ENCODE measurements at places on chromosomes 4 and X. TPM values are rescaled to one million over a fixed set of nuclear protein-coding genes. Genes with fewer than 3 reads are reported as not detected.

- no peak for DNase-seq
- peak overlapping the region; percentile 92 for H3K4me3 ChIP-seq
- H3K36me3 ChIP-seq, result peaks cover 25% of the 10 kb centered on the region
Observed at GRCh38 chr4:186192066-186192612, 772 bp downstream of the CYP4V2 start.

DNA sequence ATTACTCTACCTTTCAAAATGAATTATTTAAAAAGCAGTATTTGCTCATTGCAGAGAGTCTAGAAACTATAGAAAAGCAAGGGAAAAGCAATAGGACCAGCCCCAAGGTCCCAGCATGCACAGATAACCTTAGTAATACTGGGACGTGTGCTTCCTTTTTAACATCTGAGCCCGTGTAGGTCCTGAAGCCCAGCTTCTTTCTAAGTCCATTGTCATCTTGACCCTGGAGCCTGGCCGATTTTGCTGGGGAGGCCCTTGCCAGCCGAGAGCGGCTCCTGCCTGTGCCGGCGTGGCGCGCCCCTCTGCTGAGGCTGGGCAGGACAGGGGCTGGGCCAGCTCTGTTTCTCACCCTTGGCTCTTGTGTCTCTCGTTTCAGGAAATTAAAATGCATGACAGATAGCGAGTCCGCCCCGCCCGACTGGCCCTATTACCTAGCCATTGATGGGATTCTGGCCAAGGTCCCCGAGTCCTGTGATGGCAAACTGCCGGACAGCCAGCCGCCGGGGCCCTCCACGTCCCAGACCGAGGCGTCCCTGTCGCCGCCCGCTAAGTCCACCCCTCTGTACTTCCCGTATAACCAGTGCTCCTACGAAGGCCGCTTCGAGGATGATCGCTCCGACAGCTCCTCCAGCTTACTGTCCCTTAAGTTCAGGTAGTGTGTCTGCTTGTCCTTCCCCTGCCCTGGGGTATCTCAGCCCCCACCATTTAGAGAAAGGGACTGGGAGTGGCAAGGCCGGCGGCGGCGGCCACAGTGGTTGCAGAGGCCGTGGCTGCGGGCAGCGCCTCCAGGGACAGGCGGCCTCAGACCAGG, 4.1 kb downstream of the MSANTD1 start:
- no peak overlapping the region for H3K4me3 ChIP-seq
- no peaks in the 10 kb centered on the region for H3K4me1 ChIP-seq
- H3K27me3 ChIP-seq, result no peaks in the 10 kb centered on the region
- no peak overlapping the region for H3K27ac ChIP-seq

DNA sequence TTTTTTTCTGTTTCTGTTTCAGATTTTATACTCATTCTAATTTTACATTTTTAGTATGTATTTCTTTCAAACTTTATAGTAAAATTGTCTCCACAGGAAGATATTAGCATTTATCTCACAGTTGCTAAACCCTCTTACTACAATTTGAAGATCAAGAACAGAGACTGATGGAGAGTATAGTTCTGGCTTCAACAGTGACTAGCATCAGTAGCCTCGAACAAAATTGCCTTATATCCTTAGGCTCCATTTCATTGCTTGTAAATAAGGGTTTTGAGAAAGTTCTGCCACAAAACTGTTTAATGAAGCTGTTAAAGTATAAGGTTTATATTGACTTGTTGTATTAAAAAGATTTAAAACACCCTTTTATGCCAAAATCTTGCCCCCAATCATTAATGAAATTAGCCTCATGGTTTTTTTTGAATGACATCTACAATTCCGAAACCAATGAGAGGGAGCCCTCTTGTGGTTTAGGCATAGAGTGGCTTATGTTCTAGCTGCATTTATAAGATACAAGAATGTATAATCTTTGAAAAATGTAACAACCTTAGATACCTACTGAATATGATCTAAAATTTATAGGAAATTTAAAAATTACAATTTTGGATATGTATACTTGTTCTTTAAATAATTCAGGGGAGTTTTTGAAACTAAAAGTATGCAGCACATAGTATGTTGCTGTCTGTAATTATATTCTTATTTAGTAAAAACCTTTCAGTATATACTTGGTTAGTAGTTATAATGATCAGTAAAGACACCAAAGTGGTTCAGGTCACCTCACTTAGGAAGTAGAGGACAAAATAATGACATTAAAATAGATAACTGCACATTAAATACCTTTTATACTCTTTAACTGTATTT, 109.8 kb upstream of the HPGD start:
- H3K4me1 ChIP-seq, result peaks cover 1% of the 10 kb centered on the region
- no peak overlapping the region for H3K27ac ChIP-seq
- no peak for DNase-seq
- H3K4me3 ChIP-seq, result no peak overlapping the region

- no peak for DNase-seq
- H3K4me3 ChIP-seq, result no peak overlapping the region
- no peak overlapping the region for H3K27ac ChIP-seq
- no peaks in the 10 kb centered on the region for H3K4me1 ChIP-seq
- no peaks in the 10 kb centered on the region for H3K27me3 ChIP-seq
- no peaks in the 10 kb centered on the region for H3K36me3 ChIP-seq
Observed at GRCh38 chr4:181331214-181331613, 912.0 kb upstream of the TENM3 start.

DNA sequence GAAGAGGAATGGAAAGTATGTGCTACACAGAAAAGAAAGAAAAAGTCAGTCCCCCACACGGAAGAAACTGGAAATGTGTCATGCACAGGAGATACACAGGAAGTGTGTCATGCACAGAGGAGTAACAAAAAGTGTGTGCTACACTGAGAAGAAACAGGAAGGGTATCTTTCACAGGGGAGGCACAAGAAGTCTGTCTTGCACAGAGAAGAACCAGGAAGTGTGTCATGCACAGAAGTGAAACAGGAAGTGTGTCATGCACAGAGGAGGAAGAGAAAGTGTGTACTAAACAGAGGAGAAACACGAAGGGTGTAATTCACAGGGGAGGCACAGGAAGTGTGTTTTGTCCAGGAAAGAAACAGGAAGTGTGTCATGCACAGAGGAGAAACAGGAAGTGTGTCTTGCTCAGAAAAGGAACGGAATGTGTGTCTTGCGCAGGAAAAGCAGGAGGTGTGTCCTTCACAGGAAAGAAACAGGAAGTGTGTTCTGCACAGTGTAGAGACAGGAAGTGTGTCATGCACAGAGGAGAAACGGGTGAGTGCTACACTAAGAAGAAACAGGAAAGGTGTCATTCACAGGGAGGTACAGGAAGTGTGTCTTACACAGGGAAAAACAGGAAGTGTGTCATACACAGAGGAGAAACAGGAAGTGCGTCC, 527.2 kb upstream of the PRKX start:
- DNase-seq, result no peak
- H3K4me3 ChIP-seq, result no peak overlapping the region
- peaks cover 2% of the 10 kb centered on the region for H3K36me3 ChIP-seq
- no peaks in the 10 kb centered on the region for H3K27me3 ChIP-seq

DNA sequence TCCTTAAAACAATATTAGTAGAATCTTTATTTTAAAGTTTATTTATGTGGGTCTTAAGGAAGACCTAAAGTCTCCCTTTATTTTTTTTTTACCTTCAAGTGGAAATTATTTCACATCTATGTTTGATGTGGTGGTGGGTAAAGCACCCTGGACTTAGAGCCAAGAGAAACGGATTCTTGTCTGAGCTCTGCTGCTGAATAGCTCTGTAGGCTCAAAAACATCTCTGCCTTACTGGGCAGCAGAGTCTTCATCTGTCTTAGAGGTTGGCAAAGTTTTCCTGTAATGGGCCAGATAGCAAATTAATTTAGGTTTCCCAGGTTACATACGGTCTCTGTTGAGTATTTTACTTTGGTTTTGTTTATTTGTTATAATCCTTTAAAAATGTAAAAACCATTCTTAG, 136.5 kb downstream of the CEP135 start:
- no peak overlapping the region for H3K27ac ChIP-seq
- H3K27me3 ChIP-seq, result no peaks in the 10 kb centered on the region
- no peaks in the 10 kb centered on the region for H3K4me1 ChIP-seq
- no peak for DNase-seq
- no peak overlapping the region for H3K4me3 ChIP-seq
- H3K36me3 ChIP-seq, result no peaks in the 10 kb centered on the region

DNA sequence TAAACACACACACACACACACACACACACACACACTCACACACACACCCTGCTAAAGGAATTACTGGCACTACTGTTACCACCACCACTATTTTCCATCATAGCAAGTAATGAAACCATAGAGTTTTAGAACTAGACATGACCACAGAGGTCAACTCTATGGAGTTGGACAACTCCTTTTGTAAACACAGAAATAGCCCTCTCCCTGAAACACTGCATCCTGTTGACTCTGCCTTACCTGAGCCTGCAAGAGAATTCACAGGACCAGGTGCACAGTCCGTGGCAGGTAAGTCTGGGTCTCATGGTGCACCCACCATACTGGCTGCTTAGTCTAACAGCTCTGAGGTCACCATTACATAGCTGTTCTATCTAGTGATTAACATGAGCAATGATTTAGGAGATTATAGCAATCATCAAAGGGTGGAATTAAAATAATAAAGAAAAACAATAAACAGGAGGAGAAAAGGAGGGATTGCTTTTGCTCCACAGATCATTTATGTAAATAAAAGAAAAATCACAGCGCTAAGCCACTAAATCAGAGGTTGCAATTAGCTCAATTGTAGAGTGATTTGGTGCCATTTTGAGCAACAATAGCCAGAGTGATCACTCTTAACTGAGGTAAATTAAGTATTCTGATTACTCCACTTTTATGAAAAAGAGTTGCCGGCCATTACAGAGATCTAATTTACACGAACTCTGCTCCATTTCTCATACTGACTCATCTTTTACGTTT, 340.0 kb upstream of the RASGEF1B start:
- H3K4me3 ChIP-seq, result no peak overlapping the region
- no peak overlapping the region for H3K27ac ChIP-seq
- no peaks in the 10 kb centered on the region for H3K27me3 ChIP-seq
- no peaks in the 10 kb centered on the region for H3K4me1 ChIP-seq
- no peaks in the 10 kb centered on the region for H3K36me3 ChIP-seq

GRCh38 chr4:84672177-84672576, 89.2 kb downstream of the CDS1 start:
- H3K4me1 ChIP-seq, result no peaks in the 10 kb centered on the region
- H3K4me3 ChIP-seq, result no peak overlapping the region
- H3K36me3 ChIP-seq, result no peaks in the 10 kb centered on the region

DNA sequence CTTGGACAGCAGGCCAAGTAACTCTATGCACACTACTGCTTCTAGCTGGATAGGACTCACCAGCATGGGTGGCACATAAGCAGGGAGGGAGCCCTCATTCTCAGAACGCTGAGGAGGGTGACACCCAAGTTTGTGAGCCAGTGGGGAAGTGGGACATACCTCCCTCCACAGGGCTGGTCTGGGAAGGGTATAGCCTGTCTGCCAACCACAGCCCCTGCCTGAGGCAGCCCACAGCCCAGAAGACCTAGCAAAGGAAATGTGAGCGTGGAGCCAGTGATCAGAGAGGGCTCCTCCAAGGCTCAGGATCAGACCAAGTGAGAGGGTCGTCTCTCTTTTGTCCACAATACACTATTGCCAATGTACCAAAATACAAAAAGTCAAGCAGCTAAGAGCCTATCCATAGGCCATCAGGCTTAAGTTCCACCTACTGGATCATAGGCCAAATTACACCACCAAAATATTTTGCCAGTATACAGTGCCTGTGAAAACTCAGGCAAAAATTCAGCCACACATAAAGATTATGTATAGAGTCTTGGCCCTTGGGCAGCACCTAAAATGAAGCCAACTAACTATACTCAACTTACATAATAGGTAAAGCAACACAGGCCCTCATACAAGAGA, 1203.1 kb downstream of the PCDH18 start:
- H3K36me3 ChIP-seq, result no peaks in the 10 kb centered on the region
- no peak overlapping the region for H3K4me3 ChIP-seq
- no peak for DNase-seq
- H3K27me3 ChIP-seq, result no peaks in the 10 kb centered on the region

GRCh38 chr4:8225706-8226443, 26.8 kb downstream of the SH3TC1 start:
- H3K27me3 ChIP-seq, result no peaks in the 10 kb centered on the region
- H3K4me1 ChIP-seq, result peaks cover 82% of the 10 kb centered on the region
- DNase-seq, result no peak
- no peak overlapping the region for H3K4me3 ChIP-seq

- H3K27ac ChIP-seq, result no peak overlapping the region
- no peaks in the 10 kb centered on the region for H3K27me3 ChIP-seq
- peaks cover 1% of the 10 kb centered on the region for H3K4me1 ChIP-seq
- no peaks in the 10 kb centered on the region for H3K36me3 ChIP-seq
- no peak overlapping the region for H3K4me3 ChIP-seq
Observed at GRCh38 chr4:123554801-123555232, 158.2 kb downstream of the SPRY1 start.

- no peaks in the 10 kb centered on the region for H3K4me1 ChIP-seq
- no peaks in the 10 kb centered on the region for H3K27me3 ChIP-seq
- no peaks in the 10 kb centered on the region for H3K36me3 ChIP-seq
- H3K27ac ChIP-seq, result no peak overlapping the region
- DNase-seq, result no peak
- no peak overlapping the region for H3K4me3 ChIP-seq
Observed at GRCh38 chrX:10467793-10468192, 152.6 kb downstream of the MID1 start.

- no peaks in the 10 kb centered on the region for H3K27me3 ChIP-seq
- no peak overlapping the region for H3K4me3 ChIP-seq
- no peaks in the 10 kb centered on the region for H3K4me1 ChIP-seq
Observed at GRCh38 chr4:162954976-162955375, 211.7 kb downstream of the NAF1 start.

DNA sequence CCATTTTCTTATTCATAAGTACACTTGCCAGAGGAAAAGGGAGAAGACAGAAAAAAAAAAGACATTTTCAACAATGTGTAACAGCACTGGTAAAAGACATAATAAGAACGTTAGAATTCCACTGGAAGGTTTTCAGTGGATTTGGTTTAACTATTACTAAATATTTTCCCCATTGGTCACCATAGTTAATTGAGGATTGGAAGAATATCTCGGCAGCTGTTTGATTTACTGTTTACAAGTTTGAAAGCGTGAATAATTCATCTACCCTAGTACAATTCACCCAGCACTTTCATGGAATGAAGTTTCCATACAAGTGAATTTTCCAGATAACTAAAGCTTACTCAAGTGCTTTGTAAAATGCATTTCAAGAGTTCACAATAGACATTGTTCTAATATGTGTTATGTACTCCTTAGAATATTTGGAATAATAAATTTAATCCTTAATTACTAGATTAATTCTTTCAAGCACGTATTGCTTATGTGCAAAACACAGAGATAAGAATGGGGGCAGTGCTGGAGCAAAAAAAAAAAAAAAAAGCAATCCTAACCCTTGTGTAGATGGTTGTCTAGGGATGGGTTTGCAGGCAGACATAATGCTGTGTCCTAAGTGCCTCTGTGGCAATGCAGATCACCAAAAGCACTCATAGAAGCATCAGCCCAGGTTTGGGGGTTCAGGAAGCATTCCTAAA, 57.1 kb downstream of the ENPEP start:
- no peak for DNase-seq
- no peak overlapping the region for H3K4me3 ChIP-seq
- H3K4me1 ChIP-seq, result no peaks in the 10 kb centered on the region
- peaks cover 16% of the 10 kb centered on the region for H3K27me3 ChIP-seq

GRCh38 chr4:38565271-38566199, 98.5 kb upstream of the KLF3 start:
- no peak overlapping the region for H3K27ac ChIP-seq
- H3K27me3 ChIP-seq, result no peaks in the 10 kb centered on the region
- no peak for DNase-seq
- peaks cover 1% of the 10 kb centered on the region for H3K4me1 ChIP-seq

The LDOC1 gene
- total RNA-seq, result 7.0 TPM

The ABLIM2 gene
- 4.9 TPM for total RNA-seq

The CLNK gene
- not detected for total RNA-seq

The PRSS12 gene
- total RNA-seq, result not detected

The BCORL1 gene
- total RNA-seq, result 8.3 TPM

The VCX3B gene
- total RNA-seq, result not detected

The GABRE gene
- not detected for total RNA-seq

The SMR3B gene
- not detected for total RNA-seq

The BGN gene
- total RNA-seq, result not detected
